ENCODE measurements at places on chromosomes 12 and 14. TPM values are rescaled to one million over a fixed set of nuclear protein-coding genes. Genes with fewer than 3 reads are reported as not detected.

WNT5B gene
- 56.2 TPM for total RNA-seq

SLC17A8 gene
- total RNA-seq, result 0.66 TPM

DNA sequence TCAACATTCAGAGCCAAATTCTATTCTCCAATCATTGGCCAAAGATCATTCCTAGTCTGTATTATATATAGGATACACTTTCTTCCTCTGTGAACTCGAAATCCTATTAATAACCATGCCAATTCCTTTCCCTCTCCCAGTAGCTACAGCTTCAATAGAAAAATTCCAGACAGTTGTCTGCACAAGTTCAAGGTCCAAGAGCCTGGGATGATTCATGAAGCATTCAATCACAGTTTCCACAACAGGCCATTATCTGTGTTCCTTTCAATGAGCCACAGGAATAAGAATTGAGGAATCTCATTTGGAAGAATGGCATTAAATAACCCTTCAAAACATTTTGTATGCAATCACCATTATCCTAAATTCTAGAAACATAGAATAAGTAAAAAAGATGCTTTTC is 437.4 kb downstream of the RMST start:
- H3K4me3 ChIP-seq, result no peak overlapping the region
- DNase-seq, result no peak
- H3K4me1 ChIP-seq, result no peaks in the 10 kb centered on the region
- no peaks in the 10 kb centered on the region for H3K27me3 ChIP-seq
- H3K27ac ChIP-seq, result no peak overlapping the region

DNA sequence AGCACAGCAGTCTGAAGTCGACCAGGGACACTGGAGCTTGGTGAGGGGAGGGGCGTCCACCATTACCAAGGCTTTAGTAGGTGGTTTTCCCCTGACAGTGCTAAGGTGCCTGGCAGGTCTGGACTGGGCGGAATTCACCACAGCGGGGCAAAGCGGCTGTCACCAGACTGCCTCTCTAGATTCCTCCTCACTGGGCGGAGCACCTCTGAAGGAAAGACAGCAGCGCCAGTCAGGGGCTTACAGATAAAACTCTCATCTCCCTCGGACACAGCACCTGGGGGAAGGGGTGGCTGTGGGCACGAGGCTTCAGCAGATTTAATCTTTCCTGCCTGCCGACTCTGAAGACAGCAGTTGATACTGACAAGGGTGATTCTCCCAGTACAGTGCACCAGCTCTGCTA is 39.1 kb downstream of the DDHD1 start:
- no peaks in the 10 kb centered on the region for H3K4me1 ChIP-seq
- H3K36me3 ChIP-seq, result peaks cover 14% of the 10 kb centered on the region
- no peaks in the 10 kb centered on the region for H3K27me3 ChIP-seq
- no peak overlapping the region for H3K27ac ChIP-seq
- no peak for DNase-seq

GRCh38 chr12:104243971-104244370 is 28.4 kb downstream of the TXNRD1 start:
- H3K36me3 ChIP-seq, result no peaks in the 10 kb centered on the region
- H3K4me3 ChIP-seq, result no peak overlapping the region
- H3K27ac ChIP-seq, result no peak overlapping the region
- peaks cover 7% of the 10 kb centered on the region for H3K4me1 ChIP-seq
- DNase-seq, result no peak

Measured in mesothelial cell of epicardium (in vitro differentiated cells).